ENCODE measurements at places on chromosomes 1 and 21.
A peak's percentile ranks its signal among the peaks of the same experiment; 100 is the strongest.

GRCh38 chr1:51264451-51264850, 28.4 kb downstream of the RNF11 start:
- no peak for DNase-seq

GRCh38 chr1:25971811-25972180, 26.1 kb downstream of the PAFAH2 start:
- DNase-seq, result no peak

DNA sequence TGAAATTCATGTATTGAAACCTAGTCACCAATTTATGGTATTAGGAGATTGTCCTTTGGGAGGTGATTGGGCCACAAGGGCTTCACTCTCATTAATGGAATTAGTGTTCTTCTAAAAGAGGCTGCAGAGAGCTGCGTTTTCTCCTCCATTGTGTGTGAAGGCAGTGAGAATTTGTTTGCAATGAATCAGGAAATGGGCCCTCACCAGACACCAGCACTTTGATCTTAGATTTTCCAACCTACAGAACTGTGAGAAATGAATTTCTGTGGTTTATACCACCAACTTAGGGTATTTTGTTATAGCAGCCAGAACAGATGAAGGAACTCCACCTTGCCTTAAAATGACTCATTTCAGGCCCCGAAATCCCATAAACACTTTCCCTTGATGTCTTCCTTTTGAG, 544.2 kb downstream of the RWDD3 start:
- no peak for DNase-seq

- DNase-seq, result no peak
Measured at GRCh38 chr1:78884685-78885452, 121.7 kb downstream of the ADGRL4 start.

DNA sequence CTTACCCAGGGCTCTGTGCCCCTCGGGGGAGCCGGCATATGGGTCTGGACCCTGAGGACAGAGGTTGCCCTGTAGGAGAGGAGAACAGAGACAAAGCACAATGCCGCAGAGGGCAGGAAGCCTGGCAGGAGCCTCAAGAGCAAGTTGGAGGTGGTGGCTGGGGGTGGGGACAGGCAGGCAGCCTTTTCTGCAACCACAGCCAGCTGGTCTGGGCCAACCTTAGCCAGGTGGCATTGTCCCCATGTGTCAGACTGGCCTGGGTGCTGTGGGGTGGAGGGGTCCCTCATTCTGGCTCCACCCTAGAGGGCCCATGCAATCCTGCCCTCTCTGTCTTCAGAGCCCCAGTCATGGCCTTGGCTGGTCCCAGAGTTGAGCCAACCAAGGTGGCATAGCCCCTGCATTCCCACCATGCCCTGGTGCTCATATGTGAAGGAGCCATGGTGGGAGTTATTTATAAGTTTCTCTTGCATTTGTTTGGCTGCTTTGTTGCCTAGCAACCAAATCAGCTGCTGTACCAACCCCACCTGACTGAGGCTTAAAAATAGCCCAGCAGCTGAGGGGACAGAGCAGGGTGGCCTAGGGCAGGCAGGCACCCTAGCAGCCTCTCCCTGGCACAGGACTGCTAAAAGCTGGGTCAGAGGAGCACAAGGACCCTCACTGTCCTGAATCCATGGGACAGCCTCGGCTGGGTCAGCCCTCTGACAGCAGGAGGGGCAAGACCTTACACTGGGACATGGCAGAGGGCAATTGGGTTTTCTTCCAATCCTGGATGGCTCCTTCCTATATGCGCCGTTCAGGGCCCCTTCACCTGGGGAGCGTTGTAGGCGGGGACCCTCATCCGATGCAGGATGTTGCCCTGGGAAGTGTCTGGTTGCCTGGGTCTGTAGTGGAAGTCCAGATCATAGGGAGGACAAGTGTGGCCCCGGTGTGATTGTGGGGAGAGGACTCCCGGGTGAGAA, 19.5 kb downstream of the MAP7D1 start:
- DNase-seq, result peak; percentile 28

DNA sequence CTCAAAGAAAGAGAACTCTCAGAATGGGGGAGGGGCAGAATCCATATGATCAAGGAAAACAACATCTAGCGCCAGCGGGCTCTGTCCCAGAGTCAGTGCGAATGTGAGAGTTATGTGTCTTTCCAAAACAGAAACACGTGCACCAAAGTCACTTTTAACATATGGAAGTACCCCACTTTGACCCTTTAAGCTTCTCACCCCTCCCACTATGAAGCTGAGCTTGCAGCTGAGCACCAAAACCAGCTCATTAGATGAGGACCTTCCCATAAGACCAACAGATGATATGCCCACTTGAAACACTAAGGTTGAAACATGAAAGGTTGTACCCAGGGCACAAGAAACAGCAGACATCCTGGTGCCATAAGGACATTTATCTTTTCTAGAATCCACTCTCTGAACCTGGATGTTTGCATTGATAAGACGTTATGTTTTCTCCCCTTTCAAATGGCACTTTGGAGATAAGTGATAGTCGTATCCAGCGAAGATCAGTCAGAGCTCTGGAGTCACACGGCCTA, 171.0 kb downstream of the TGFBR3 start:
- DNase-seq, result no peak

DNA sequence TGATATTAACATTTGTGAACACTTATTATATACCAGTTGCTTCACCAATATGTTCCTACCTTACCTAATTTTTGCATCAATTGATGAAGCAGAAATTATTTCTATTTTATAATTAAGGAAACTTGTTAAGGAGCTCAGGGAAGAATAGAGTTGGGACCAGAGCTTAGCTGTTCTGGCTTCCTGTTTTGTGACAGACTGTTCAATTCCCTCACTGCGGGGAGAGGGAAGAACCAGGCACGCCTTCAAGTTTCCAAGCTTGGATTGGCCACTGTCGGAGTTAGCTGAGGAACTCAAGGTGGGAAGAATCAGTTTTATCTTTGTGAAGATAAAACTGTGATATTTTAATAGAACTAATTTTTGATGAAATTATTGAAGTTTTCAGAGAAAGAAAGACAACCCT, 142.3 kb upstream of the LMO4 start:
- no peak for DNase-seq

GRCh38 chr1:214516434-214517326, 34.7 kb downstream of the PTPN14 start:
- DNase-seq, result no peak

GRCh38 chr1:180360333-180361075, 130.4 kb downstream of the LHX4 start:
- no peak for DNase-seq

GRCh38 chr1:185896863-185897262, 162.7 kb downstream of the HMCN1 start:
- DNase-seq, result no peak

GRCh38 chr1:86866665-86867064, 47.3 kb downstream of the SELENOF start:
- DNase-seq, result no peak

GRCh38 chr1:182995894-182996293, 27.3 kb upstream of the LAMC1 start:
- no peak for DNase-seq

DNA sequence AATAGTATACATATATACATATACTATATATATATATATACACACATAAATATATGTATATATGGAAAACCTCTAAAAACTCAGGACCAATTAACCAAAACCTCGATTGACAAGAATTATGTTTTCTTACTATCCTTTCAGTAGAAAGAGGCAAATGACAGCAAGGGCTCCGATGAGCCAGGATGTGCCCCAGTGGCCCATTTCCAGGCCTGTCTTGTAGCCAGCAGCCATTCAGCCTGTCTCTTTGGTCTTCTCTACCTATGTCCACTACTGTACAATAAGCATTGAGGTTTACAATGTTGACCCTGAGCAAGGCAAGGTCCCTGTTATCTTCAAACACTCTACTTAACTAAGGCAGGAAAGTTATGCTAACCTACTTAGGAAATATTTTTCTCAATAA, 9.8 kb downstream of the KCNA2 start:
- no peak for DNase-seq

GRCh38 chr1:221302357-221302756, 423.1 kb downstream of the HLX start:
- DNase-seq, result no peak
